NCI-H1436 treated with DMSO at 0.1 percent for 48 hours (cell line): ENCODE measurements at places on chromosomes 12 and 14.

DNA sequence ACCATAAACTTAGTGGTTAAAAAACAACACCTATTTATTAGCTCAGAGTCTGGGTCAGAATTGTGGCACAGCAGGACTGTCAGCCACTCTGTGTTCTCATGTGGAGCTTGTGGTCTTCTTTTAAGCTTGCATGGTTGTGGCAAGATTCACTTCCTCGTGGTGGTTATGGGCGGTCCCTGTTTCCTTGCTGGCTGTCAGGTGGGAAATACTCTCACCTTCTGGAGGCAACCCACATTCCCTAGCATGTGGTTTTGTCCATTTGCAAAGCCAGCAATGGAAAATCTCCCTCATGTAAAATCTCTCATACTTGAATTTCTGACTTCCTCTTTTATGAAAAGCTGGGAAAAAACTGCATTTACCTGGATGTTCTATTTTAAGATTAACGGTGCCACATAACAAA, 229.8 kb downstream of the ALX1 start:
- DNase-seq = no peak

GRCh38 chr12:26062566-26062965, 62.3 kb downstream of the BHLHE41 start:
- no peak for DNase-seq

DNA sequence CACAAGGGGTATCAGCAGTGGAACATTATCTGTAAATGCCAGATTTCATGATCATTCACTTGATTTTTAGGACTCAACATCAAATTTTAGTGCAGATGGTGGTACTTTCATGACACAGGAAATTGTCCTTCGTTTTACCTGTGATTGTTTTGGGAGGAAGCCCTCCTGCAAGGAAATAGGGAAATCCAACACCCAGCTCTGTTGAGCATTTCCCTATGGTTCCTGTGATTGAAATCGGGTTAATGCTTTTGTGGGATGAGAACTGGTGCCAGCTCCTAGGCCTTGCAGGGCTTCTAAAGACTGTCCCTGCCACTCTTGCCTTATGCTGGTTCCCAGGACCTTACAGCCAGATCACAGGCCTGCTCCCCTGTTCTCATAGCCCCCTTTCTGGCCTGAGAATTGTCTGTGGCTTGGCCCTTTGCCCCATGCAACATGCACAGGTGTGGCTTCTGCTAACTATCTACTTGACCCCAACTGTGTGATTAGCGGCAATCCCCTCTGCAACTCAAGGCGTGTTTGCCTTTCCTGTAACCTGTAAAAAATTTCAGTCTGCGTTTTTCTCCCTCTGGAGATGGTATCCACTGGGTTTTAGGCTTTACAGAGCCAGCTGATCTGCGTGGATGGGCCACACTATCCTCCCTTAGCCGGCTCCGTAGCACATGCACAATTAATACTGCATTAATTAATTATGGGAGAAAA, 112.5 kb downstream of the ETV6 start:
- no peak for DNase-seq

DNA sequence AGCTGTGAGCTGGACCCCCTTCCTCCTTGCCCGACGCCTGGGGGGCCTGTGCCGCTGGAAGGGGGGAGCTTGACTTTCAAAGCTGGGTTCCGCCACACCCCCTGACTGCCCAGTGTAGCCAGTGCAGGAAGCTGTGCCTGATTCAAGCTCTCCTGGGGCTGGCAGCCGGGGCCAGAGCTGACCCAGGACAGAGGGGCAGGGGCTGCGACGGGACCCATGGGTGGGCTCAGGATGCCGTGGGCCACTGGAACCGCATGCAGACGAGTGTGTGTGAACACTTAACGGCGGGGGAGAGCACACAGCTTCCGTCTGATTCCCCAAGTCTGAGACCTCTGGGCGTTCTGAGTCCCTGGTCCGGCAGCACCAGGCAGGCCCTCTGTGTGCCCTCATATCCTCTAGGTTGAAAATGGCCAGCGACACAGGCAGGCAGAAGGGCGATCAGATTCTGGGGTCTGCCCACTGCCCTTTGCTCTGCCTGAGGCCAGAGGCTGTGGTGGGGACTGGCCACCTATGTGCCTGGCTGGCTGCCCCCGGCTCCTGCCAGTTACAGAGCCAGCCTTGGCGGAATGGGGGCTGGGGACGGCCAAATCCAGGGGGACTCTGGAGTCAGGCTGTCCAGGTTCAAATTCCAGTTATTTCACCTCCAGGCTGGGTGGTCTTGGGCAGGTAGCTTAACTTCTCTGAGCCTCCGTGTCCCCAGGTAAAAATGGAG, 54.0 kb downstream of the CYP46A1 start:
- DNase-seq = no peak

GRCh38 chr14:95701846-95702221, 12.1 kb downstream of the TCL1A start:
- DNase-seq = no peak

DNA sequence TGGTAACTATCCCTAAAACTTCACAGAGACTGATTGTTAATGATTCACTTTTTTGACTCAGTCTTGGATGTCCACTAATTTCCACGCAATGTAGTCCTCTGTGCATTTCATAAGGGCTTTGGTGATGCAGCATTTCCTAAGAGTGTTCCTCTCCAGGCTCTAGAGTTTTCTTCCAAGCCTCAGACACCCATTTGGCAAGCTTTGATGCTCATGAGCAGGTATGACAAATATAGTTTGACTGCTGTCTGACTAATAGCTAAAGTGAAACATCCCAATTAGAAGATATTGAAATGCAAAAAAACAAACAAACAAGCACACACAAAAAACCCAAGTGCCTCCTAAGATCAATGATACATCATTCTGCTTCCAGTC, 1.5 kb upstream of the VAMP1 start:
- DNase-seq = no peak

- no peak for DNase-seq
These were observed 76.9 kb upstream of the SFSWAP start for GRCh38 chr12:131634037-131634436.

- no peak for DNase-seq
These were observed 37.6 kb downstream of the WNK1 start for GRCh38 chr12:789852-790563.

DNA sequence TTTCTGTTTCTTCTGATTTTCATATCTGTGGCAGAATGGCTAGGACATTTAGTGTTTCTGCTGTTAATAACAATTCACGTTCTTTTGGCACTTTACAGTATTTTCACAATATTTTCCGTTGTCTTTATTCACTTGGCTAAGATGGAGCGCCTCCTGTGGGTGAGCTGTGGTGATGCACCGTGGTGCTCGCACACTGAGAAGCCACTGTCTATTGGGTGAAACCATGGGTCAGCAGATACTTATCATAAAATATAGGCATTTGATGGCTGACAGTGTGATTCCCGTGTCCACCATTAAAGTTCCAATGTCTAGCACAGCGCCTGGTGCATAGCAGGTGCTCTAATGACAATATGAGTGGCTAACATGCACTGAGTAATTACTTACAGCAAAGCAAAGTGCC, 141.8 kb downstream of the VRK1 start:
- DNase-seq = no peak

- DNase-seq = no peak
These were observed 9.2 kb upstream of the PALS1 start for GRCh38 chr14:67232066-67232465.

GRCh38 chr12:96445691-96446583, 43.4 kb upstream of the CFAP54 start:
- no peak for DNase-seq

- DNase-seq = no peak
These were observed 113.4 kb upstream of the PELI2 start for GRCh38 chr14:56004786-56005185.

DNA sequence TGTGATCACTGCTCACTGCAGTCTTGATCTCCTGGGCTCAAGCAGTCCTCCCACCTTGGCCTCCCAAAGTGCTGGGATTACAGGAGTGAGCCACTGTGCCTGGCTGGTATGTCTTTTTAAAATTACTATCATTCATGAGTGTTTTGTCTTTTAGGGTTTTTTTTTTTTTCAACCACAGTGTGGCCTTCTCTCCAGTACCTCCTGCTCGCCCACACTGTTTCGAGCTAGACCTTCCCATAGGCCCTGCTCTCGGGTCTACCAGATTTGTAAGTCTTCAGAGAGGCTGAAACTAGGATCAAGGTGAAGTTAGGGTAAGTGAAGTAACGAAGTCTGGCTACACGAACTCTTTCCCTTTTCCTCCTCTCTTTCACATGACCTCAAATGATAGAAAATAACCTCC, 1.5 kb downstream of the BIN2 start:
- DNase-seq = no peak

DNA sequence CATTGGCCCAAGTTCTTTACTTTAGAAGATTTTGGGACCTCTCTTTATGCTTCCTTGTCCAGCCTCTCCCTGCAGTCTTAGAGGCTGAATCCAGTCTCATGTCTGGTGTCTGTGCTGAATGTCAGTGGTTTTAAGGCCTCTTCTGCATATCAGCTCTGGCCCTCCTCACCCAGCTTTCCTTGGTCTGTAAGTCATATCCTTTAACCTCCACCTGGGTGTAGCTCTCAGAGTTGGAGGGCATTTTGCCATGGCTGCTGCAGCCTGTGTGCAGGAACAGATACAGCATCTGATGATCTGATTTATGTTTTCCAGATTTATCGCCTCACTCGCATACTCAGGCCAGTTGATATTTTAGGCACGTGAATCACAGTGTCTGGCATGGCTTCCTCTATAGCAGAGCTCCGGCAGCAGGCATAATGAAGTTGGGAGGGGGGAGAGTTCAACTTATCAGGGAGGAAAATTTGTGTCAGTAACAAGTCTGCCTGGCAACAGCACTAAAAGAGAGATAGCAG, 335.0 kb downstream of the PCNX1 start:
- no peak for DNase-seq

- DNase-seq = no peak
These were observed 59.3 kb upstream of the TMTC1 start for GRCh38 chr12:29843036-29843435.

DNA sequence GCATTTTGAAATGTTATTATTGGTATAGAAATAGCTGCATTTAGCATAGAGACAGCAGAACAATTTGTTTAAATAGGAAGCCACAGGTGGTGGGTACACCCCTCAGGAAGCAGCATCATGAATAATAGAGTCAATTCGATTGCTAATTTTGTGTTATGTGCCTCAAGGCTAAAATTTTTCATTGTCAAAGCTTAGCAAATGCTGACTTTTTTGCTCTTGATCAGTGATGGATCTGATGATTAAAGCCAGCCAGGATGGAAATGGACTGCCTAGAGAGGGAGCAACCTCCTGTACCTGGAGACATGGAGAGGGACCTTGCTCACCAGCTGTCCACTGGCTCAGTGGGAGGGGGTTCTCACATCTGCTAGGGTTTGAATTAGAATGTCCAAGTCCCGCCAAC, 4.5 kb upstream of the KRT8 start:
- DNase-seq = no peak

GRCh38 chr12:68871921-68872320, 61.0 kb downstream of the CPM start:
- DNase-seq = no peak

- no peak for DNase-seq
These were observed 54.1 kb downstream of the CEP83 start for GRCh38 chr12:94405413-94406116.

- no peak for DNase-seq
These were observed 139.3 kb downstream of the PTPN11 start for GRCh38 chr12:112557951-112558630.

GRCh38 chr12:131963381-131963780, 13.6 kb downstream of the EP400 start:
- no peak for DNase-seq

- no peak for DNase-seq
These were observed 23.5 kb upstream of the SEL1L start for GRCh38 chr14:81557146-81557545.

GRCh38 chr12:50614167-50614759, 109.5 kb downstream of the DIP2B start:
- no peak for DNase-seq

- no peak for DNase-seq
These were observed 25.4 kb downstream of the NEK9 start for GRCh38 chr14:75101491-75101890.

DNA sequence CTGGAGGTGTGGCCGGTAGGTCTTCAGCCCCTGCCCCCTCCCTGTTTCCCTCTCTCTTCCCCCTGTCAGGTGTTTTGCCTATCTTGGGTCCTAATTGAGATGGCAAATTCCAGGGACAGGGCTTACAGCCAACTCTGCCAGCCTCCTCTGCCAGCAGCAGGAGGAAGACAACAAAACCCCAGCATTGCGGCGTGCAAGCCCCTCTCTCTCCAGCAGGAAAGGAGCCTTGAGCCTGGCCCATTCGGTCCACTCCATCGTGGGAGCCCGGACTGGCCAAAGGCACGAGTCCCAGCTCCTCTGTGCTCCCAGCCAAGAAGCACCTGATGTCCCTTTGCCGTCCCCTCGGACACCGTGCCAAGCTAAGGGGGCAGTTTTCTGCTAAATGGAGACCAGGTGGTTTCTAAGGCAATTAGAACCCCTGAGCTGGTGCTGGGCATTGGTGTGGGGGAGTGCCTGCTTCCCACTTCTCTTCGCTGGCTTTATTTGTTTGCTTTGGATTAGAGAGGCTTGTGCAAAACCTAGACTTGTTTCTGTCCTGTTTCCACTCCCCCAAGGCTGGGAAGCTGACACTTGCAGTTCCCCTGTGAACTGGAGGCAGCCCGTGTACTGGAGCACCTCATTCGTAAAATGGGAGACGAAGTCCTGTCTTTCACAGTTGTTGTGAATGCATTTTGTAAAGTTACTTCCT, 57.1 kb upstream of the LHX5 start:
- no peak for DNase-seq

DNA sequence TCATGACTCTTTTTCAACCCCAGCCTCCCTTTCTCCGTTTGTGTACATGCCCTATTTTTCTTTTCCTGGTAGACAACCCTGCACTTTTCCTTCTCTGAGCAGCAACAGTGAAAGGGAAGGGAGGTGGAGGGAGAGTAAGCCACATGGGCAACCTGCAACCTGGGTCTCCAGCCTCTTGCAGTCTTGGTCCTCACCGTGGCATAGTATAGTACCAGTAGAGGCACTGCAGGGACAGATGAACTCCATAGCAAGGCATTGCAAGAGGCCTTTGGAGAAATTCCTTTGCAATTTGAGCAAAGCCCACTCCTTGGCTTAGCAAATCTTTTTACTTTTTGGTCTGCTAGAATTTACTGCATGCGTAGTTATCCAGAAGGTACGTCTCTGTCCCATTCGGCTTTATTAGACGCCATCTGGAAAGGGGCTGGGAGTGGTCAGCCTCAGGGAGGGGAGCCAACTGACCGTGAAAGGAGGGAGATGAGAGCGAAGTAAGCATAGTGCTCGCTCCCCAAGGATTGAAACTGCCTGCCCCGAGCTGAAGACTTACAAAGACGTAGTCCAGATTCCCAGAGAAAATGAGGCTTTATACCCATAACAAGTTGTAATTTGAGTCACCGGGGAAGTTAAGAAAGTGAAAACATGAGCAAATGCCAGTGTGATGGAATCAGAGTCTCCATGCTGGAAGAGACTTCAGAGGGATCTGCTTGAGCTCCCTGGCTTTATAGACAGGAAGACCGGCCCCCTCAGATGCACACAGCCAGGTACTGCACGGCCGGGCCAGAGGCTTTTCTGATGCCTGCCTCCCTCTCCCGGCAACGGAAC, 332.0 kb downstream of the CACNA1C start:
- DNase-seq = no peak
